Amniotic stem cell (primary cell): ENCODE measurements at places on chromosomes 6 and 20.

GRCh38 chr6:12675931-12676330, 40.6 kb upstream of the PHACTR1 start:
- no peak for DNase-seq

DNA sequence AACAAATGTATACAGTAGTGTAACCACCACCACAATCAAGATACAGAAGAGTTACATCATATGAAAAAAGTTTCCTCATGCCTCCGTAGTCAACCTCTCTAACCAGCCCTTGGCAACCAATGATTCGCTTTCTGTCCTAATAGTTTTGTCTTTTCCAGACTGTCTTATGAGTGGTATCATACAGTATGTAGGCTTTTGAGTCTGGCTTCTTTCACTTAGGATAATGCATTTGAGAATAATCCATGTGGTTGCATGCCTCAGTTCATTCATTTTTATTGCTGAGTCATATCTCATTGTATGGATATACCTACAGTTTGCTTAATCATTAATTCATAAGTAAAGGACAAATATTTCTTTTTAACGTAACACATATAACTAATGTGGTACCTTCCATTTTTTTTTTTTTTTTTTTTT, 86.4 kb upstream of the RIPOR2 start:
- DNase-seq, result no peak

- no peak for DNase-seq
These were observed 14.6 kb upstream of the LTV1 start for GRCh38 chr6:143828572-143828971.

GRCh38 chr6:9100869-9101580, 665.7 kb upstream of the SLC35B3 start:
- no peak for DNase-seq

DNA sequence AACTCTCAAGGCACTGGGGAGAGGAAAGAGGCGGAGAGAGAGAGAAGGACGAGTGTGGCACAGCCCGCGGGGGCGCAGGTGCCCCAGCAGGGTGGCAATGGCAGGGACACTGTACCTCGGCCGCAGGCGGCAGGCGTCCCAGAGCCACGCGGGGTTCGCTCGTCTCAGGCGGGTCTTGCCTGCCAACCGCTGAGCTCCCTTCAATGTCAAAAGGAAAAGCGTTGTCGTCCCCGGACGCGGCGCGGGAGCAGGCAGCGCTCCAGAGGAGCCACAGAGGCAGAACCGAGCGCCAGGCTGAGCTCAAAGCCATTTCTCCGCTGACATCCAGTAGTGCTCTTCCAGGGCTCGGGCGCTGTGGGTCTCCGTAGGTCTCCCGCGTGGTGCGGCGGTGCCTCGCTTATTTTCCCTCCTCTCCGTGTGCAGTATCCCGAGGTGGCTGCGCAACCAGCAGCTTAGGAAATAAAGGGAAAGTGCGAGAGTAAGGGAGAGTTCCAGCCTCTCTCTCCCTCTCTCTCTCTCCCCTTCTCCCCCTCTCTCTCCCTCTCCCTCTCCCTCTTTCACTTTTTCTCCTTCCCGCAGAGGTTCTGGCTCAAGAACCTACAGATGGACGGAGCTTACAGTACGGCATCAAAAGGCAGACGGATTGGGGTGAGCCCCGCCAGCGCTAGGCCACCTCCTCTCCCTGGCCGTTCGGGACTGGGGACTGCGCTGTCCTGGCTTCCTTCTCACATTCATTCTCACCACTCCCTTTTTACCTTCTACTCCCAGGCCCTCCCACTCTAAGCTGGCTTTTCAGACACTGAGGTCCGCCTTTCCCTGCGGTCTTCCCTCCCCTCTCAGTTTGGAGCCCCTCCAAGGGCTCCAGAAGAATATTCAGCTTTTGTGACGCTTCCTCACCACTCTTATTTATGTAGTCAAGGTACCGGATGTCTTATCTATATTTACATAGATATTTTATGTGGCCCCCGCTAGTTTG, at the start of gene LAMA4:
Gene LAMA4 (minus strand): TSS at position 727 of the 976 bp plus-strand sequence. CDS start 417 bp downstream, at position 310.
- DNase-seq, result no peak

GRCh38 chr6:85494547-85495536, 45.0 kb downstream of the NT5E start:
- no peak for DNase-seq

DNA sequence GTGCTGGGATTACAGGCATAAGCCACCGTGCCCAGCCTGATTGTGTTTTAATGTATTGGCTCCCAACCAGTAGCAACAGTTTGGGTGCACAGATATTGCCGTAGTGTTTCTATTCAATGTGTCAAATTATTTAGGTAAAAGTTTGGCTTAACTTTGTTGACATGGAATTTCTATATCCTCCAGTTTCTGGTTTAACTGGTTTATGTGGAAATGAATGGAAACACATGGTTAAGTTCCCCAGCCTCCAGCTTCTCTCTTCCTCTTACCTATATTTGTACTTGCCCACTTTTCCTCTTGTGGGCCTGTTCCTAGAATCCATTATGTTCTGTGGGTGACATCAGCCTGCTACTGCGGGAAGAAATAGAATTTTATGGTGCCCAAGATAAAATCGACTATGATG, 53.9 kb upstream of the ESR1 start:
- DNase-seq, result no peak
